Activated CD4-positive, alpha-beta T cell treated with anti-CD3 and anti-CD28 coated beads, Interleukin-2, Interleukin-4, amounts not matched to agents 100 ng/mL and 50 ng/mL, durations not matched to agents 16 hours and 8 hours (primary cell): ENCODE measurements at places on chromosomes 12 and 14.

GRCh38 chr14:71952381-71953363, 20.4 kb downstream of the RGS6 start:
- DNase-seq: no peak

DNA sequence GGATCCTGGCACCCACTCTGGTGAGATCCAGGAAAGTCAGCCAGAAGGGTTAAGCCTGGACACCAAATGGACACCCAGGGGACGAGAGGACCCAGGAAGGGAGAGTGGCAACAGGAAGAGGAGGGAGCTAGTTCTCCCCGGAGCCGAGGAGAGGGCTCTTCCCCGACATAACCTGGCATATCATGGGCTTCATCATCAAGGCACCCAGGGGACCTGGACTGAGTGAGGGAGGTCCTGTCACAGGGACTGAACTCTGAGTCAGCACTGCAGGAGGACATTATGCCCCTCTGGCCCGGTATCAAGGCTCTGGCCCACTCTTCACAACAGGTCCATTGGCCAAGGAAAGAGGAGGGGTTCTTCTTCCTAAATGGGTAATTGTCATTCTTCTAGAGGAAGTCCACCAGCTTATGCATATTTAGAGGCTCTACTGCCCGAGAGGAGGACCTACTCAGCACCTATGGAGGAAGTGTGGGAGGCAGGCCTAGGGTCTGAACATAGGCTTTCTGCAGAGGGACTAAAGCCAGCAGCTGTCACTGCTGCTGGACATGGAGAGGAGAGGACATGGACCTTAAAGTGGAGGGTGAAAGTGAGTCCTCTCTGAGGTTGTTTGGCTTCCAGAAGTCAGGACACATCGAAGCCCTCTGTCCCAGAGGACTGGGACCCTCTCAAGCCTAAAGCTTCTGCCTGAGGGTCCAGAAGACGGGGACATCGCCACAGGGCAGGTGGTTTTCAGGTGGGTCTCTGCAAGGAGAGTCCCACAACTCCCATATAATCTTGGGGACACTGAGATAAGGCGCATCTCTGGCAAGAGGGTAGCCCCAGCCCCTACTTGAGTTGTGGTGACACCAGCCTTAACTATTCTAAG, 18.6 kb downstream of the ISCA2 start:
- DNase-seq: no peak

GRCh38 chr12:105116969-105117368, 9.4 kb downstream of the WASHC4 start:
- DNase-seq: no peak

DNA sequence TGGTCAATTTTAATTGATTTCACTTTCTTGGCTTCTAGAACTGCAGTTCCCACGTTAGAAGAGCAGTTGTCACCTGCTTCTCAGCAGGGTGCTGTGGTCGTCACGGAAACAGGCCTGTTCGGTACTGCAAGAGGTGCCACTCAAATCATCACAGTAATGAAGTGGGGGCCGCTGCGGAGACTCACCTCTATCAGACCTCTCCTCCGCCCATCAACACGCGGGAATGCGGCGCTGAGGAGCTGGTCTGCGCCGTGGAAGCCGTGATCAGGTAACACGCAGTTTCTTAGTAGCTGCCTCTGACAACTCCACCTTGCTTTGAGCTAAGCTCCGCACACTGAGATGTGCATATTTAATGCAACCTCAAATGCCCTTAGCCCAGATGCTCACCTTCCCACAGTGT, 107.2 kb downstream of the UNC79 start:
- DNase-seq: no peak

DNA sequence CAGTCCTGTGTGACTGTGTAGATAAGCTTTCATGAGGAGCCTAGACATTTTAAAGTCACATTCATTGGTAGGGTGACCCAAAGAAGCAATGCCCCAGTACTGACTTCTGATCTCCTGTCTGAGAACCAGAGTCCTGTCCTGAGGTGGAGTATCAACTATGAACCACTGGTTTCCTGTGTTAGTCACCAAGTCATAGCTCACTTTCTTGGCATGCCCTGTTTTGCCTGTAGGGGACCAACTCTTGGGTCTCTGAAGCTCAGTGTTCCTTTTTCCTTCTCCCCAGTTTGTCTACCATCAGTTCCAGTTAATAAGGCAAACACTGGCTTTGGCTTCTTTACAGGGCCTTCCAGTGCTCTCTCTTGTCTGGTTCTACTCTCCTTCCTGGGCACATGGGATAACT, 97.4 kb downstream of the C12orf75 start:
- DNase-seq: peak; percentile 3

DNA sequence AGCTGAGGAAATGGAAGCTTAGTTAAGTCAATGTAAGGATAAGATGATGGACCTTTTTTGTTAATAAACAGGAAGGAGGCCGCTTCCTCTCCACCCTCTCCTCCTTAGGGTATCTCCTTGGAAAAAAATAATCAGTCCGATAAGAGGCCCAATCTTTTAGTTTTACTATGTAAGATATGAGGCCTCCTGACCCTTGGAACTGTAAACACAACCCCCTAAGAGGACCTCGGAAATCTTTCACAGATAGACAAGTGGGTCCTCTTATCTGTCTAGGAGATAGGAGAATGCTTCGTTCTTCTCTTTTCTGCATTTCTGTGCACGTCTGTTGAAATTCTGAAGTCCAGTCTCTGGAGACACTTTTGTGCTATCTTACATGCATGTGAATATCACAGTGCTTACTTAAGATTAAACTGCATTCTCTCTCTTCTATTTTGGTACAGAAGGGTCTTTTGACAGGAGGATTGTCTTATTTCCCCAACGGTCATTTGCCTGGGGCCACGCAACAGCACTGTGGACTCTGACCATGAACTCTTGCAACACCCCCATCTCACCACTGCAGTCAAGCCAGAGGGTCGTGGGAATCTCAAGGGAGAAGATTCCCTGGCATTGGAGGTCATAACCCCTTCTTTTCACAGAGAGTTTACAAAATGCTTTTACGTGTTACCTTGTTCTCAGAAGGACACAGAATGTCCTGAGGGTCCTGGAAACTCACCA, 313.0 kb upstream of the RTL1 start:
- no peak for DNase-seq

- DNase-seq: no peak
These were observed 433.2 kb downstream of the PDZRN4 start for GRCh38 chr12:41621291-41621690.
